Ovary (tissue), 10 donors: ENCODE measurements at places on chromosomes 3 and 15. TPM values are rescaled to one million over a fixed set of nuclear protein-coding genes. Genes with fewer than 3 reads are reported as not detected.

- no peak for DNase-seq
Measured at GRCh38 chr3:102348904-102349303, 85.9 kb upstream of the ZPLD1 start.

GRCh38 chr15:81024265-81024872 is 23.6 kb downstream of the TLNRD1 start:
- DNase-seq, result no peak

- DNase-seq, result no peak
Measured at GRCh38 chr3:64625381-64625780, 62.4 kb downstream of the ADAMTS9 start.

DNA sequence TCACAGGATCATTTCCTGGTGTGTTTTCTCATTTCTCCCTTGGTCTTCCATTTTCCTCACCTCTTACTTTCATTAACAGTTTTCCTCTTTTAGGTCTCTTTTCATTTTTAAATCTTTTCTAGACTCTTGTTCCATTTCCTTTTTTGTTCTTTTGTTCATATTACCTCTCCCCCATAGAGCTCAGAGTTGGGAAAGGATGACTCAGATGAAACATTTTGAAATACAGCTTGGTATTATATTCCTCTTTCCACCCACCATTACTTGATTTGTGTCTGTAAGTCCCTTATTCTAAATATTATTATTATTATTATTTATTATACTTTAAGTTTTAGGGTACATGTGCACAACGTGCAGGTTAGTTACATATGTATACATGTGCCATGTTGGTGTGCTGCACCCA is 153.1 kb downstream of the VGLL3 start:
- no peak for DNase-seq

STRC gene
- total RNA-seq, result 0.35 TPM

EPHB3 gene
- total RNA-seq, result 20.8 TPM
